Smooth muscle cell of the coronary artery (primary cell): ENCODE measurements at places on chromosomes 5 and 9. TPM values are rescaled to one million over a fixed set of nuclear protein-coding genes. Genes with fewer than 3 reads are reported as not detected.

The BASP1 gene
- total RNA-seq = 53.4 and 93.1 TPM in 2 replicates

The DRD1 gene
- under 0.01 and 0.70 TPM in 2 replicates for total RNA-seq

The SPINK7 gene
- total RNA-seq = not detected in 2 replicates

The TEX48 gene
- not detected in 2 replicates for total RNA-seq

The TAS2R1 gene
- total RNA-seq = not detected in 2 replicates

The ZER1 gene
- 12.3 and 17.9 TPM in 2 replicates for total RNA-seq

The CD74 gene
- total RNA-seq = 0.15 and 1.3 TPM in 2 replicates

The PCDHGA5 gene
- total RNA-seq = 0.98 and 1.3 TPM in 2 replicates
